Aorta (tissue), 5 donors: ENCODE measurements at places on chromosomes 2 and 18. TPM values are rescaled to one million over a fixed set of nuclear protein-coding genes. Genes with fewer than 3 reads are reported as not detected.

DNA sequence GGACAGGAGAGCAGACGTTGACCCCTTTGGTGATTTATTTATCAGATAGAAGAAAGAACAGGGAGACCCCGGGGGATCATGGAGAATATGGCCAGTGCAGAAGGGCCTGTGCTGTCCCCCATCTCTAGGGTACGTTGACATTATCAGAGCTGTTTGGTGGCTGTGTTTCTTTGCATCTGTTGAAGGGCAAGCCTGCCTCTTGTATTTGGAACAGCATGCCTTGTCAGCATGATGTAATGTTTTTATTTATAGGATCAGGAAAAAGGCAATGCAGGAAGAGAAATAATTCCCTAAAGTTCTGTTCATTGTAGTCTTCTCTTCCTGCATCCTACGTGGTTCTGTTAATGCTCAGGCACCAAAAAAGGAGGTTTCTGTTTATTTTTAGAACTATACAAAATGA is 49.8 kb upstream of the CABYR start:
- DNase-seq, result no peak

Gene FOXD4L1
- 0.16 TPM for total RNA-seq

GRCh38 chr2:207499114-207499513 is 30.6 kb upstream of the CREB1 start:
- no peak for DNase-seq

Gene SULT6B1
- not detected for total RNA-seq

DNA sequence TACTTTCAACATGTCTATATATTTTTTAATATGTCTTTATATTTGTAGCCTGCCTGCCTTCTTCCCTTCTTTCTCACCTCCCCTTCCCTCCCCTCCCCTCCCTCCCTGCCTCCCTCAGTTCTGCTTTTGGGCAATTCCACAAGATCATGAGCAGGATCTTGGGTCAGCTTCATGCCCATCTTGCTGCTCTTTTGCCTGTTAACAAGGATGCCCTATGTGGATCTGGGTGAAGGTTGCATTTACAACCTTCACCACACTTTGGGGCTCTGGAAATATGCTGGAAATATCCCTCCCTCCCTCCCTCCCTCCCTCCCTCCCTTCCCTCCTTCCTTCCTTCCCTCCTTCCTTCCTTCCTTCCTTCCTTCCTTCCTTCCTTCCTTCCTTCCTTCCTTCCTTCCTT is 334.1 kb upstream of the FAM98A start:
- DNase-seq, result no peak

GRCh38 chr2:236949089-236949905 is 136.4 kb upstream of the COPS8 start:
- DNase-seq, result no peak

DNA sequence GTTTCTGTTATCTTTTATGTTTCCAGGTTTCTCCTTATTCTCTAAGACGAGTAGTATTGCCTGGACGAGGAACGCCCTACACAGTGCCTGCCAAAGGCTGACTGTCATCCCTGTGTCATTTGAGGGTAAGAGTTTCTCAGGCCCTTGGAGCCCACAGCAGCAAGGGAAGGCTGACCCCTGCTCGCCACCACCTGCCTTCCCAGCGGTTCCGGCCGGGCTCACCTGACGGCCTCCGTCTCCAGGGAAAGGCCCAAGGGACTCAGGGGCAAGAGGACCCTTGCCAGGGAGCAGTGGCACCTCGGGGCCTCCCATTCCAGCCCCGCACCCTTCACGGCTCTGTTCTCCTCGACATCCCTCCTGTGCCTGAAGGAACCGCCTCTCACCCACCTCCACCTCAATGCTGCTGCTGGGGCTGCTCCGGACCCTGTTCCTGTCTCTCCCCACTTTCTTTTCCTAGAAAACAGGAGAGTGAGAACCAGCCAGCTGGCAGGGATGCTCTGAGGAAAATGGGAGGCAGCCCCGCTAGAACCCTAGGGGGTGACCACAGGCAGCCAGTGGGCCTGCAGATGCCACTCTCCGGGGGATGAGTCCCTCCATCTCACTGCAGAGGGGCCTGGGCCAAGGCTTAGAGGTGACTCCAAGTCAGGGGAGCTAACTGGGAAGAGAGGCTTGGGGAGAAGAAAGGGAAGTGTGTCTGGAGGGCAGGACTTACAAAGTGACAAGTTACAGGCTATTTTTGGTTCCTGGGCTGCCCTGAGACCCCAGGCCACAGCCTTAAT is 1.9 kb downstream of the LIMS2 start:
- DNase-seq, result no peak
